DND-41 (cell line): ENCODE measurements at places on chromosomes 1 and 21.

DNA sequence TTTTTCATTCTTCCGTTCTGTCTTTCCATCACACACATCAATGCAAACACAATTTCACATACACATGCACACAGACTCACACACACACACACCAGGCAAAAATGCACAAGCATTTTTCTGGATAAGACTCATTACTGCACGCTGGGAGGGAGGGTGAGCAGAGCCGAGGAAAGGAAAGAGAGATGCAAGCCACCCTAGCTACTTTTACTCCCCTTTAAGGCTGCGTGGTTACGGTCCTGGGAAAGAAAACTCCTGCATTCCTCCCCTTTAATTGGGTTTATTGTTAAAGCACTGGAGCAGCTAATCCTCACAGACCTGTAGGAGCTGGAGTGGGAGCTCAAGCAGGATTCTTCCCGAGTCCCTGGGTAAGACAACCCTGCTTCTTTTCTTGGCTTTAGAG is at the start of gene CAMK1G:
Gene CAMK1G, plus strand, starts transcription at position 307 of the 400 bp plus-strand sequence. CDS start 11,270 bp downstream, outside the sequence.
- no peak for DNase-seq

GRCh38 chr1:10192263-10192662 is 18.1 kb upstream of the KIF1B start:
- no peak for DNase-seq

- DNase-seq = no peak
Observed at GRCh38 chr21:46545363-46545762, 59.5 kb downstream of the S100B start.

DNA sequence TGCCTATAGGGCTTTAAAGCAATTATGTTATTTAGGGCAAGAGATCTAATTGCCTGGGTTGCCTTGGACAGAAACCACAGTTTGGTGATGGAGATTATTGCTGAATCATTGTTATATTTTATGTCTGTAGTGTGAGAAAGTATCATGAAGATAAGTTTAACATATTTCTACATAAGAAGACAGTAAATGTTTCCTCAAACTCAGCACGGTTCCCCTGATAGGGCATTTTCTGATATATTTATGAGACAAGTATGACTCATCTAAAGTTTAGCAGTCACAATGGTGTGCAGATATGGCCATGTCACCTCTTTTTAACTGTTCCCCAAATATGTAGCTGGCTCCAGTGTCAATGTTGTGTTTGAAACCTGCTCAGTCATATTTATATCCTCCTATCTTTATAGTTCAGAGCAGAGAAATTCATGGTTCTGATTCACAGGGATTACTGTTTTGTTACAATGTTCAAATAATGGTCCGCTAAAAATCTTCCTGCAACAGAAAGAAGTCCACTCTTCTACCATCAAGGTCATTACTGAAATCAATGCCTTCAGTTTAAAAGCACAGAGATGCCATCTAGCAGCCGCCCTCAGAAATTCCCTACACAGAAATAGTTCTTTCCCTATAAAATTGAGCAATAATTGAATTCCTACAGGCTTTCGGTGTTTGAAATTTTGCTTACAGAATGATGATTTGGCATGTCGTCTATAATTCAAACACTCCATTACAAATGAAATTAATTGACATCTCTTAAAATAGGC is 3.7 kb downstream of the OLFM3 start:
- no peak for DNase-seq

GRCh38 chr1:74505928-74506710 is 6.3 kb downstream of the LRRC53 start:
- no peak for DNase-seq

- no peak for DNase-seq
Observed at GRCh38 chr1:6688001-6688400, 13.6 kb downstream of the DNAJC11 start.

DNA sequence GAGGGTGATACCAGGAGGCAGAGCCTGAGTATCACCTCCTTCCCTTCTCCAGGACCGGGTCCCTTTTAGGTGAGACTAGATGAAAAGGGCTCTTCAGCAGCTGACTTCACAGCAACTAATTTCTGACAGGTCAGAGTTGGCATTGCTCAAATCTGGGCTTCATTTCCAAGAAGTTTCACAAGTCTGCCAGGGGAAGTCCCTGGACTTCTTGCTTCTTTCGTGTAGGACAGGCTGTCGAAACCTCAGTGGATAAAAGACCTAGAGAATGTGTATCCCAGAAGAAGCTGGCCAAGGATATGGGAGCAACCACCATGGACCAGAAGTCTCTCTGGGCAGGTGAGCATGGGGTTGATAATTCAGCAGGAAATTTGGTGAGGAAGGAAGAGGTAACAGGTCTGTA is at the start of gene CHI3L2:
Gene CHI3L2, plus strand, starts transcription at position 280 of the 400 bp plus-strand sequence. Its CDS starts 17 bp downstream, at position 297.
- DNase-seq = no peak

DNA sequence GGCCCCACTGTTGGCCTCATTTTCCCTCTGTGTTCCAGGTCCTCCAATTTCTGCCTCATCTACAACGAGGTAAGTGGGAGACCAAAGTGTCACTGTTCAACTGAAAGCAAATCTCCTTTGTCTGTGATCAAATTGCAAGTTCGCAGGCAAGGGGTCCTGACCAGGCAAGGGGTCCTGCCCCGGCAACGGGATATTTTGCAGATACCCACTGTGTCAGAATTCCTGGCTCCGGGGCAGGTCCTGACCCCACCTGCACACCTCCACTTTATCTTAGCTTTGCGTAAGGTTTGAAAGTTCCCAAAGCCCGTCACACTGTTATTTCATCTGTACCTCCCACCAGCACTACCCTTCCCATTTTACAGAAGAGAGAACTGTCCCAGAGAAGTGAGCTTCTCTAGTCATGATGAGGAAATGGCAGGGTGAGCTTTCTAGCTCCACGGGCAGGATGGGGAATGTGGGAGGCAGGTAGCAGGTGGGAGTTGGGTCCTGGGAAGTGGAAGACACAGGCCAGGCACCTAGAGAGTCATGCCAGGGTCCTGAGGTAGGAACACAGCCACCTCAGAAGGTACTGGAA is 32.0 kb upstream of the CSF1 start:
- DNase-seq = no peak

DNA sequence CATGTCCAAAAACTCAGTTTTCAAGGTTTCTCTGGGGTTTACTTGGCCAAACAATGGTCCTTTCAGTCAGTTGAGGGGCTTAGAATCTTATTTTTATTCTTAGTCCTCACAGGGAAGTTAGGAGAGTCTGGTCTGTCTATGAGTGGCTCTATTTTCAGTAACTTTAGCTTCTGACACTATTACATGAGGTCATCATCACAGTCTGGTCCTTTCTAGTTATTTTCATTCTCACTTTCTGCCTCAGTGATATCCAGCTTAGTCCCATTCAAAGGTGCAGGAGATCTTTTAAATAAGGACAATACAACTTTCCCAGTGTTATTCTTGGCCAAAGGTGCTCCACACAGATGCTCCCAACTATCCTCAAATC is 30.0 kb upstream of the FGGY start:
- DNase-seq = no peak

DNA sequence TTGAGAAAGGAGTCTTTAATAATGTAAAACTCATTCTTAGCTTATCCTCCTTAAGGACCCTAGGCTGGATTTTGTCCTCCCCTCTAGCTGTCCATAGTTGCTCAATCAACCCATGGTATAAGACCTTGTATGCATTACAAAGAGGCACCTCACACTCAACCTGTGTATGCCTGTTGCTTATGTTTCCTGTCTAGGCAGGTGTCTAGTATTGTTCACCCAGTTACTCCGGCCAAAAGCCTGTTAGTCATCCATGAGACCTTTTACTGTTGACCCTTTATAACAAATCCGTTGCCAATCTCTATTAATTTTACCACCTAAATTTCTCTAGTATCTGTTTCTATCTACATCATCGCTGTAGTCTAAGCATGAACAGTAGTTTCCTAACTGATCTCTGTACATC is 3.7 kb downstream of the LYPLAL1 start:
- no peak for DNase-seq

DNA sequence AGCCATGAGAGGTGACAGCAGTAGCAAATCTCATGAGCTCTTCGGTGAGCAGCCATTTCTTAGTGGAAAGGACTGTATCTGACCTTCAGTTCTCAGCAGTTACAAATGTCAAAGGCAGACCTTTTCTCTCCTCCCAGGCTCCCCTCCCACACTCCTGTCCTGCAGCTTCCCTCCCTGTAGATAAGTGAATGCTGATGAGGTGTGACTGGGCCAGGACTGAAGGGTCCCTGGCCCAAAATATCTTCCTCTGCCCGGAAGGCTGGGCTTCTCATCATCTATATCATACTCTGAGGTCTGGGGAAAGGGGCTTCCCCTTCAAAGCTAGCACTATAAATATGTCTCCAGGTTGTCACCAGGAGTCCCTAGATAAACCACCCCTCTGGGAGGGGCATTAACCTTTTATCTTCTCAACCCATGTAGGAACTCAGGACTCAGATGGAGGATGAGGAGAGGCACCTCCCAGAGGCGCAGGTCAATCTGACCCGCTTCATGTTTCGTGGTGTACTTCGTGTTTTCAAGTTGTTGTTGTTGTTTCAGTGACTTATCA is 3.6 kb upstream of the ADAMTSL4 start:
- no peak for DNase-seq

GRCh38 chr1:8536515-8536914 is 218.6 kb downstream of the SLC45A1 start:
- DNase-seq = no peak

- no peak for DNase-seq
Observed at GRCh38 chr1:24895511-24895910, 34.6 kb downstream of the RUNX3 start.

DNA sequence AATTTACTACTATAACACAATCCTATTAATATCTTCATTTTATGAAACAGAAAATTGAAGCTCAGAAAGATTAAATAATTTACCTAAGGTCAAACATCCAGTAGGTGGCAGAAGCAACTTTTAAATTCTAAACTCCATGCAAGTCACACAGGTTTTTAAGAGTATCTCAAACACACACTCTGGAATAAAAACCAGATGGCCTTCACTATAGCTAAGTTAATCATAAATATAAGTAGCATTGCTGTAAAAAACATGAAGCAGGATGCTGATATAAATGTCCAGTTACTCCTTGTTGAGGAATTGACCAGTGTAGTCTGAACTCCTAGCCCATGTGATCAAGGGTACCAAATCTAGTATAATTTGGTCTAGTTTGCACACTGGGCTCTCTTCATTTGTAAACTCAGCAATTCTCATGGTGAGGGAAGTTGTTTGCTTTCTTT is 9.4 kb upstream of the FMO3 start:
- DNase-seq = no peak
